ENCODE measurements at places on chromosomes 13 and 19. TPM values are rescaled to one million over a fixed set of nuclear protein-coding genes. Genes with fewer than 3 reads are reported as not detected.

The TUBB4A gene
- total RNA-seq = not detected

The DMPK gene
- 14.4 TPM for total RNA-seq

The SCN1B gene
- total RNA-seq = 15.2 TPM

The LONP1 gene
- 78.2 TPM for total RNA-seq

The PSG1 gene
- total RNA-seq = not detected

The ZNF83 gene
- 21.2 TPM for total RNA-seq

The NLRP4 gene
- total RNA-seq = not detected

The C19orf47 gene
- 14.2 TPM for total RNA-seq

The CGB2 gene
- total RNA-seq = not detected

The LAMP1 gene
- total RNA-seq = 160 TPM

The C19orf67 gene
- total RNA-seq = not detected
